Thoracic aorta (tissue), 2 donors: ENCODE measurements at places on chromosomes 13 and 19.

GRCh38 chr19:12706332-12706718 is 9.9 kb upstream of the FBXW9 start:
- H3K27ac ChIP-seq, result no peak overlapping the region
- no peaks in the 10 kb centered on the region for H3K27me3 ChIP-seq
- no peaks in the 10 kb centered on the region for H3K4me1 ChIP-seq

DNA sequence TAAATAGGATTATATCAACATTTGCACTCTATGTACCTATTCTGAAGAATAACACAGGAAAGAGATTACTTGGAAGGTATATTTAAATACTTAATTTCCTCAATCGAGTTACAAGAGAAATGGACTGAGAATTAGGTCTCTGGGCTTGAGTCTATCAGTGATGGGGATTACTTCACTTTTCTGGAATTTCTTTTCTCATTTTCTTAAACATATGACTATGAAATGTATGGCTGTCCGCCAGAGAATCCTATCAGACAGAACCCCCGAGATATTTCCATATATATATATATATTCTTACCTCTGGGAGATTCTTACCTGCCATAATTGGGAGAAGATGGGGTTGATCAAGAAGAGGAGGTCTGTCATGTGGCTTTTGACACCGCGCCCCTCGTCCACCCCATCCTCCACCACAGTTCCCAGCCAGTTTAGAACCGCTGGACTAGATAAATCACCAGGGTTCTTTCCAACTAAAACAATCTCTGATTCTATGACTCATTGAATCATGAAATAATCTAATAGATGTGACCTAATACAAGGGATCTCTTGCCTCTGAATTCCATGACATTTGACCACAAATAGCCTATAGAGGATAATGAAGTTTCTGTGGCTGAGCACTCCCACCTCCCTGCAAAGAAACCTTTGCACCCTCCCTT is 231.3 kb downstream of the TBC1D4 start:
- H3K4me1 ChIP-seq, result no peaks in the 10 kb centered on the region
- H3K27ac ChIP-seq, result no peak overlapping the region
- H3K36me3 ChIP-seq, result no peaks in the 10 kb centered on the region
- DNase-seq, result no peak

DNA sequence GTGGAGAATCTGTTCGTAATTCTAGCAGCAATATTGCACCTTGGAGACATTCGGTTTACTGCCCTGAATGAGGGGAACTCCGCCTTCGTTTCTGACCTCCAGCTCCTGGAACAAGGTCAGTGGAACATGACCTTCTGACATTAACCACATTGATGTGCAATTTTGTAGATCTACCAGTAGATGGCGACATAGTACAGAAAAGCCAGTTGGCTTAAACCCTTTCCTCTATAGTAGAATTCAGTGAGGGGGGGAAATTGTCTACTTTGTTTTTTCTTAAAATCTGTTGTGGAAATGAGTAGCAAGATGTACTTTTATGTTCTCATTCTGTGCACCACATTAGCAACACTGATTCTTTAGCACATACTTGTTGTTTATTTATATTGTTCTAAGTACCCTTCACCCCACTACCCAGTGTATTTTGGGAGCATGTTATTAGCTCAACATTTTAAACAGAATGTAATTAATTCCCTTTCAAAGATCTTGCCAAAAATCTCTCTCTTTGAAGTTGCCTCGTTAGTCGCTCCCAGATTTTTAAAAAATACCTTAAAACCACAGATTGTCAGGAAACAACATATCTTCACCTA is 332.2 kb downstream of the MYO16 start:
- DNase-seq, result no peak
- no peaks in the 10 kb centered on the region for H3K27me3 ChIP-seq
- H3K36me3 ChIP-seq, result no peaks in the 10 kb centered on the region
- peaks cover 18% of the 10 kb centered on the region for H3K4me1 ChIP-seq
- no peak overlapping the region for H3K4me3 ChIP-seq

DNA sequence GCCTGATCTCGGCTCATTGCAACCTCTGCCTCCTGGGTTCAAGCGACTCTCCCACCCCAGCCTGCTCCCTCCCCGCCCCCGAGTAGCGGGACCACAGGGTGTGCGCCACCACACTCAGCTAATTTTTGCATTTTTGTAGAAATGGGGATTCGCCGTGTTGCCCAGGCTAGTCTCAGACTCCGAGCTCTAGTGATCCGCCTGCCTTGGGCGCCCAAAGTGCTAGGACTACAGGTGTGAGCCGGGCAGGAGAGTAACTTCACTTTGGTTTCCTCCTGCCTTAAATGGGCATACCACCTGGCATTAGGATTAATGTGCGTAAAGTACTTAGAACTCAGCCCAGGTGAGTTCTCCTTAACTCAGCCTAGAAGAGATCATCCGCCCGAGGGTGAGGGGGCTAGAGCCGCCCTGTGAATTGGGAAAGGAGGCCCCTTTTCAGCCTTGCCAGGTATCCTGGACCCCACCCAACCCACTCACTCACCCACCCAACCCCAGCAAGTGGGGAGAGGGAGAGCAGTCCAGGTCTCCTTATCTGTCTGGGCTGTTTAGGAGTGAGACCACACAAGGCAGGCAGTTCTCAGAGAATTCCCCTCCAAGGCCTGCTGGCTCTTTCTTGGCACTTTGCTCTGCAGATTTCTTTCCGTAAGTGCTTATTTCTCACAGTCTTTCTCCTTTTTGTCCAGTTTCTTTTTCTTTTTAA is 1.2 kb upstream of the ZFP36 start:
- H3K27ac ChIP-seq, result peak overlapping the region; percentile 100
- no peak for DNase-seq
- no peaks in the 10 kb centered on the region for H3K27me3 ChIP-seq
- peaks cover 17% of the 10 kb centered on the region for H3K4me1 ChIP-seq
- H3K4me3 ChIP-seq, result peak overlapping the region; percentile 94
- peaks cover 20% of the 10 kb centered on the region for H3K36me3 ChIP-seq

GRCh38 chr13:33235564-33235963 is 50.0 kb downstream of the STARD13 start:
- H3K27me3 ChIP-seq, result no peaks in the 10 kb centered on the region
- peak overlapping the region; percentile 58 for H3K27ac ChIP-seq
- no peak for DNase-seq
- peaks cover 28% of the 10 kb centered on the region for H3K4me1 ChIP-seq
